ENCODE measurements at places on chromosomes 6 and 20. TPM values are rescaled to one million over a fixed set of nuclear protein-coding genes. Genes with fewer than 3 reads are reported as not detected.

- DNase-seq, result no peak
Observed at GRCh38 chr6:127879685-127880084, 21.2 kb downstream of the THEMIS start.

DNA sequence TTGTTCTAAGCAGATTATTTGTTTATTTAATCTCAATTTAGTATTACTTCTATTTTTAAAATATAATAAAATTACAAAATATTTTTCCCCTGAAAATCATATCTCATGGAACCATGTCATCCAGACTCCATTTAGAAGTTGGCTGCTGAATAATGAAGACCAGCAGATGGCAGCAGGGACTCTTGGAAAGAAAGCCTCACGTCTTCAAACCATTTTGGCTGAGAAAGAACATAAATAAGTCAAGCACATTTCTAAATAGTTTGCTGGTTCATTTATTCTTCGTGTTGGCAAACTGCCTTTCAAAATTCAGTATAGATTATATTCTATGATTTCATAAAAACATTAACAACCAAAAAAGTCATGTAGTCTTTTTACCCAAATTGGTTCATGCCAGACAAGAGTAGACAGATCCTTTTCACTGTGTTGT, 71.7 kb downstream of the RCAN2 start:
- no peak for DNase-seq

DNA sequence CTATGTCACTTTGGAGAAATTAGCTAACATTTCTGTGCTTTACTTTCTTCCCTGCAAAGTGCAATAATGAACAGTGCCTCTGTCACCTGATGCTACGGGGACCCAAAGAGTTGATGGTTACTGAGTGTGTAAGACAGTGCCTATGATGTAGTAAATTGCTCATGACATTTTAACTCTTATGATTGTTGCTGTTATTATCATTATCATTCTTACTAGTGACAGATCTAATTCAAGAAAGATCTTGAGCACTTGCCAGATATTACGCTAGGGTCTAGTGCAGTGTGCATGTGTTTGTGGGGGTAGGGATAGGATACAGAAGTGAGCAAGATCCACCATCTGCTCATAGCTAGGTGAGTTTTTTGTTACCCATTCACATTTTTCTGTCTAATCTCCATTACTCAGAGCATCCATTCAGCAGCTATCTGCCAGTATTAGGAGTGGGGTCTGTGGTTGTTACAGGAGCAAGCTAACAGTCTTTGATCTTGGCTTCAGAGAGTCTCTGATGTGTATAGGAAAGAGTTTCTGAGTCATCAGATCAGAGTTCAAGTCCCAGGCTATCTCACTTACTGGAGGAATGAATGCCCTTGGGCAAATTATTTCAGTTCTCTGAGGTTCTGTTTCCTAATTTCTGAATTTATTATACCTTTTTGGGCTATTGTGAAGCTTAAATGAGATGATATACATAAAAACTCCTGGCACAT, 33.1 kb upstream of the DAAM2 start:
- no peak for DNase-seq

The LIN28B gene
- not detected for total RNA-seq

The PLEKHG1 gene
- 7.3 TPM for total RNA-seq

DNA sequence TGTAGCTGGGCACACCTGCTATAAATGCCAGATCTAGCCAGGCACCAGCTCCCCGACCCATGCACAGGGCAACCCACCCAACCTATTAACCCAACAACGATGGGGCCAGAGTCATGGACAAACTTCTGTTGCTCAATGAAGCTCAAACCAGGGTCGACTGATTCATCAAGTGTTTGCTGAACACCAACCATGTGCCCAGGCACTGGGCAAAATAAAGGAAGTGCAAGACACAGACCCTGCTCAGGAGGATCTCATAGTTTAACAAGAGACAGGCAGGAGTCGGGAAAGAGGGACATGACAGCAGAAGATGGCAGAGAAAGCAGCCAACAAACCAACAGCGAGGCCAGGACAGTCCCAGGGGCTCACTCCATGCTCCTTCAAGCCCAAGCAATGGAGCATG, 18.8 kb downstream of the KCNK5 start:
- no peak for DNase-seq

The PSORS1C2 gene
- not detected for total RNA-seq

GRCh38 chr6:159943101-159943632, 25.7 kb upstream of the IGF2R start:
- DNase-seq, result peak; percentile 65

GRCh38 chr20:59723108-59723500, 118.8 kb downstream of the PHACTR3 start:
- no peak for DNase-seq

The SLC2A10 gene
- total RNA-seq, result 2.6 TPM

The AGPAT1 gene
- total RNA-seq, result 44.2 TPM

- DNase-seq, result no peak
Observed at GRCh38 chr6:124741341-124741740, 220.9 kb upstream of the RNF217 start.

DNA sequence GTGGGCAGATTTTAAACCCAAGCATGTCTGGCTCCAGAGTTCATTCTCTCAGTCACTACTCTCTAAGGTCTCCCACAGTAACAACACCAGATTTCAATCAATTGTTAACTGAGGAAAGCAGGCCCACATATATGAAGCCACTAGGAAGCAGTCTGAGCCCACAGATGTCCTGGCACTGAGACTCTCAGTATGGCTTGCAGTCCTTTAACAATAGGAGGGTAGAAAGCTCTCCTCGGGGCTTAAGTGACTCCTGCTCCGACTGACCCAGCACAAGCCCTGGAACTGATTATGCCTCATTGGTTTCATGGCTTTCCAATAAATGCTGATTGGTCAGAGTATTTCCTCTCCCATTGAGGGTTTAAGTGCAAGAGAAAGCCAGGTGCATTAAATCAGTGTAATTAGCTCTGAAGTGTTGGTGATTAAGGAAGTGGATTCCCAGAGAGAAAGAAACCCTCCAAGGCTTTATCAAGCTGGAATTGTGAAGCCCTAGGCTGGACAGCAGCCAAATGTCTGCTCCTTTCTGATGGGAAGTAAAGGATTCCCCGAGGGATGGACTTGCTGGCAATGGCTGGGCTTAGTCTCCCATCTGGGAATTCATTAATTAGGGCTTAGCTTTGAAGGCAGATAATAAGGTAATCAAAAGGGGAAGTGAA, 76.6 kb upstream of the PROKR2 start:
- DNase-seq, result no peak

Data from Right ventricle myocardium superior (tissue), 1 donor.